COR-L47 (cell line): ENCODE measurements at places on chromosomes 12 and 14.

DNA sequence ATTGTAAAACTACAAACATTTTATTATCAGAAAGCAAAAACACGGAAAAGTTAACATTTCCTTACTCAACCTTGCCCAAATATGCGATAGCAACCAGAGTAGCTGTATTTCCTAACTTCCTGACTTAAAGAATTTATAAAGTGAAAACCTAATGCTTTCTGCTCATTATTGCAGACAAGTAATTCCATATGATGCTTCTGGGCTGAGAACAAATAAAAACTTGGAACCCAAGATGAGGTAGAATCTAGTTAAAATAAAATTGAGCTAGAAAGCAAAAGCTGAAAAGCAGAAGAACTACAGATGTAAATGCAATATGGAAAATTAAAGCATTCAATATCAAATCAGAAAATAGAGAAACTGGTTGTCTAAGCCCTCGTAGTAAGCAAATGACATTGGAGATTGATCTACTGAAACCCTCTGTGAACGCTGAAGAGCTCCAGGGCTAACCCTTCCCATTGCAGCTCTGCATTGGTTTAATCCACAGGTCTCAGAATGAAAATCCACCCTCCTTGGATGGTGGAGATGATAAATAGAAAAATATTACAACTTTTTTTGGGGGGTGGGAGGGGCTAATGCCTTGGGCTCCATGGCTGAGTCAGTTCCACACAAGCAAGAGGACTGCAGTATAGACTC is 40.7 kb downstream of the CORO1C start:
- no peak for DNase-seq

DNA sequence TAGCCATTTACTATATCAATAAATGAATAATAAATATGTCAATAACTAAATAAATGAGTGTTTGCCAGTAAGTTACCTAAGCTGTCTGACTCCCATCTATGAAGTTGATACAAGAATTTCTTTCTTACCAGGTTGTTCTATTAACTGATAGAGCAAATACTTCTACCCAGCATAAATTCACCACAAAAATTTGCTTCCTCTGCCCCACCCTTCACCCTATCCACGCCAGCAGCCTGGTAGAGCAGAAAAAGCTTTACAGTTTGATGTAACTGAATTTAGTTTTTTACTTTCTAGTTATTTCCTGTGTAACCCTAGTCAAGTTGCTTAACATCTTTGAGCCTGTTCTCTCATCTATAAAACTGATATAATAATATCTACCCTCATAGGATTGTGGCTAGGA is 94.9 kb upstream of the SLC16A7 start:
- no peak for DNase-seq

- DNase-seq, result no peak
Measured at GRCh38 chr14:69481815-69482568, 2.5 kb upstream of the PLEKHD1 start.

DNA sequence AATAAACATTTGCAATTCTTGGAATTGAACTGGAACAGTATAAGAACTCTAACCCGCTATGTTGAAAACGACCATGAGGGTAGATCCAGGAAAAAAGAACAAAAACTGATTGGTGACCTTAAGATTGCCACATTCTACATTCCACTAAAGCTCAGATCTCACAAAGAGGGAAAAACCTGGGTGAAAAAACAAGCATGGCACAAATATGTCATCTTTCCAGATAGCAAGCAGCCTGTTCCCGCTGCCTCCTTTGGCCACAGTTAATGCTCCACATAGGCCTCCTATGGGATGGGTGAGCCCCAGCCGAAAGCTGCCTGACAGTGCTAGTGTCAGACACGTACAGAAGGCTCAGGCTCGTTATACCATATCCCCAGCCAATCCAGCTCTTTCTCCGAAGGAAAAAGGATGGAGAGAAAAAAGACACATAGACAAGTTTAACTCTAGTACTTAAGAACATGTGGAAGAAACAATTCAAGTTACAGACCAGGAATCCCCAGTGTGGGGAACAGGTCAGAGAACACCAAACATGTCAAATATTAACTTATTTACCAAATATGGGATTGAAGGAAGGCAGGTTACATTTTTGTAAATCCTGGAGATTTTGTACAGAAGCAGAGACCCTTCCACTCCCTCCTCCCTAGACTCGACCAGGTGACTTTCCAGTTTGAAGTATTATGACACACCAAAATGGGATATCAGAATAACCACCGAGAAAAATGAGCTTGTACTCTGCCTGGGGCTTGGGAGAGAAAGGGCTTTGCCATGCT is 14.7 kb downstream of the LETMD1 start:
- DNase-seq, result no peak

GRCh38 chr12:128940090-128940888 is 87.0 kb downstream of the GLT1D1 start:
- no peak for DNase-seq

- no peak for DNase-seq
Measured at GRCh38 chr12:99049774-99050173, 404.7 kb downstream of the APAF1 start.
